ENCODE measurements at places on chromosomes 13 and 19.

GRCh38 chr13:91203430-91203829 is 144.1 kb upstream of the MIR17HG start:
- no peak for DNase-seq

GRCh38 chr19:9566729-9567128 is 17.6 kb downstream of the ZNF121 start:
- DNase-seq, result no peak

- DNase-seq, result no peak
Measured at GRCh38 chr13:20967340-20967739, 64.8 kb upstream of the XPO4 start.

DNA sequence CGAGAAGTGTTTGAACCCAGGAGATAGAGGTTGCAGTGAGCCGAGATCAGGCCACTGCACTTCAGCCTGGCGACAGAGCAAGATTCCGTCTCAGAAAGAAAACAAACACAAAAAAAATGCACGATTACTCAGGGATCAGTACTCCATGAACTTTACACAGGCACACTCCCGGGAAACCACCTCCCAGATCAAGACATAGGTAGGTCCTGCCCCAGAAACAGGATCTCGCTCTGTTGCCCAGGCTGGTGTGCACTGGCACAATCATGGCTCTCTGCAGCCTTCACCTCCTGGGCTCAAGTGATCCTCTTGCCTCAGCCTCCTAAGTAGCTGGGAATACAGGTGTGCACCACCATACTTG is 11.2 kb downstream of the VASP start:
- no peak for DNase-seq

DNA sequence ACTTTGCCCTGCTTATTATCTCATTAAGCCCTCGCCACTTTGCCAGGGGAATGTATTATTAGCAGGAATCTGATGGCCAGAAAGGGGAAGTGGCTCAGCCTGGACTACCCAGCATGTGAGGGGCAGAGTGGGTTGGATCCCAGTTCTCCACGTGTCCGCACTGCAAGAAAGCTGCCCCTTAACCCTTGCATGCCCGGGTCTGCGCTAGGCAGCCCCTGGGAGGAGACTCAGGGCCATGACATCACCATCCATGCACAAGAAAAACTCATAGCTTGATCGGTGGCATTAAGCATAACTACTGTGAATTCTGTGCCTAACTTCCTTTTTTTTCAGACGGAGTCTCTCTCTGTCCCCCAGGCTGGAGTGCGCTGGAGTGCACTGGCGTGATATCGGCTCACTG is 8.9 kb downstream of the CACNG8 start:
- no peak for DNase-seq

DNA sequence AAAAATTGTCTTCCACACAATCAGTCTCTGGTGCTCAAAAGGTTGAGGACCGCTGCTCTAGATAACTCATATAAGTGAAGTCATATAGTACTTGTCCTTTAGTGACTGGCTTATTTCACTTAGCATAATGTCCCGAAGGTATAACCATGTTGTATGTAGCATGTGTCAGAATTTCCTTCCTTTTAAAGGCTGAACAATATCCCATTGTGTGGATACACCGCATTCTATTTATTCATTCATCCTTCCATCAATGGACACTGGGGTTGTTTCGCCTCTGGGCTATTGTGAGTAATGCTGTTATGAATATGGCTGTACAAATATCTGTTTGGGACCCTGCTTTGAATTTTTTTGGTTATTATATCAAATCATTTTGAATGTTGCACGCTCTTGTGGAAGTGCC is 4.6 kb upstream of the LYPD5 start:
- DNase-seq, result no peak

GRCh38 chr13:21744149-21744548 is 73.3 kb downstream of the FGF9 start:
- DNase-seq, result no peak

- DNase-seq, result no peak
Measured at GRCh38 chr13:26983543-26984320, 187.9 kb downstream of the USP12 start.

- no peak for DNase-seq
Measured at GRCh38 chr19:51811344-51811743, 16.4 kb downstream of the FPR3 start.

DNA sequence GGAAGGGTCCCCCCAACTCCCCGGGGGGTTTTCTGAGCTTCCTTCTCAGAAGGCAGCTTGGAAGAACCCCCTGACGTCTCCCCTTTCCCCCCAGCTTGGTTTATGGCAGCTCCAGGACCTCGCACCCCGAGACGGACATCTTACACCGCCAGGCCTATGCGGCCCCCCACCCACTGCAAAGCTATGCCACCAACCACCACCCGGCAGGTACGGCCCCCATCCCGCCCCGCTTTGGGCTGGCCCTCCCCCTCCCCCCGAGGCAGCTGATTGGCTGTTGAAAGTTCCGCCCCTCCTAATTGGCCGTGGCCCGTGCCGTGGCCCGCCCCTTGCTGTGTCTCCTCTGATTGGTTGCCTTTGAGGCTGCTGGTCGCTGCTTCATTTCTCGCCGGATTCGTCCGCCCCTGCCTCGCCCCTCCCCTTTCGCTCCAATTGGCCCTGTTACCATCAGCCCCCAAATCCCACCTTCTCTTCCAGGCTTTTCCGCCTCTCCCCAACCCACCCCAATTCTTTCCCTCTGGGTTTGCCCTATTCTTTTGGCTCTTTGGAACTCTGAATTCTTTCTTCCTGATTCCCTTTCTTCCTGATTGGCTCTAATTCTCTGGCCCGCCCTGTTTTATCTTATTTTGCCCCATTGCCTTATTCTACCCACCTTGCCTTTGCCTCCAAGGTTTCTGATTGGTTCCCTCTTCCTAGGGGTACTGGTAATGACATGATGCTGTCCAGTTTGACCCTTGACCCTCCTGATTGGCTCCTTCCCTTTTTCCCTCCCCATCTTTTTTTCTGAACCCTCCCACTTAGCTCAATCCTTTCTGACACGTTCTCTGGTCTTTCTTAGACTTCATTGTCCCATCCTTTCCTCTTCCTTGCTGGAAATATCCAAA is 2.5 kb downstream of the PRR12 start:
- peak; percentile 100 for DNase-seq

- DNase-seq, result no peak
Measured at GRCh38 chr13:94664889-94665288, 47.5 kb downstream of the SOX21 start.

- DNase-seq, result no peak
Measured at GRCh38 chr13:38636073-38636472, 50.8 kb upstream of the FREM2 start.

- no peak for DNase-seq
Measured at GRCh38 chr19:38213911-38214625, 10.0 kb downstream of the DPF1 start.

GRCh38 chr13:112869202-112870050 is 99.6 kb upstream of the MCF2L start:
- no peak for DNase-seq

DNA sequence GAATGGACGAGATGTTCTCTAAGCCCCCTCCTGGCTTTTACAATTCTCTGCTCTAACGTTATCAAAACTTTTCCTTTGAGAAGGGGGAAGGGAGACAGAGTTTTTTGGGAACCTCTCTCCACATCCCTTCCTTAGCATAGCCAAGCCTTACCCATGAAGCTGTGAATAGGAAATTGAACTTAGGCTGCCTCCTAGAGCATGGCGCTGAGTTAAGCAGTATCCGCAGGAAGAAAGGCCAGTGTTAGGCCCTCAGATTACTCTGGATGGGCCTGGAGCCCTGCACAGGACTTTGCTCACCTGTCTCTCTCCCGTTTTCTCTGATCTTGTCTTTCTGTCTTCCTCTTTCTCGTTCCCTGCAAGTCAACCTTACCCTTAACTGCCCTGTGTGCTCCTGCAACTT is 39.6 kb downstream of the CYP2B6 start:
- no peak for DNase-seq

GRCh38 chr13:51726446-51727193 is 77.3 kb downstream of the DHRS12 start:
- no peak for DNase-seq

GRCh38 chr19:39937787-39938186 is 3.4 kb upstream of the FCGBP start:
- no peak for DNase-seq

DNA sequence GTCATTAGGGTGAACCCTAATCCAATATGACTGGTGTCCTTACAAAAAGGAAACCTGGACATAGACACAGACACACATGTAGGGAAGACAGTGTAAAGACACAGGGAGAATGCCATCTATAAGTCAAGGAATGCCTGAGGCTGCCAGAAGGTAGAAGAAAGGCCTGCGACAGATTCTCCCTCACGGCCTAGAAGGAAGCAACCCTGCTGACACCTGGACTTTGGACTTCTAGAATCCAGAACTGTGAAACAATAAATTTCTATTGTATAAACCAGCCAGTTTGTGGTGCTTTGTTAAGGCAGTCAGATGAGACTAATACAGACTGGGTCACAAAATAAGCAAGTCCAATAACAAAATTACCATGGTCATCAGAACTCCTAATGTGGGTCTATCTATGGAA is 120.4 kb downstream of the ENOX1 start:
- no peak for DNase-seq

DNA sequence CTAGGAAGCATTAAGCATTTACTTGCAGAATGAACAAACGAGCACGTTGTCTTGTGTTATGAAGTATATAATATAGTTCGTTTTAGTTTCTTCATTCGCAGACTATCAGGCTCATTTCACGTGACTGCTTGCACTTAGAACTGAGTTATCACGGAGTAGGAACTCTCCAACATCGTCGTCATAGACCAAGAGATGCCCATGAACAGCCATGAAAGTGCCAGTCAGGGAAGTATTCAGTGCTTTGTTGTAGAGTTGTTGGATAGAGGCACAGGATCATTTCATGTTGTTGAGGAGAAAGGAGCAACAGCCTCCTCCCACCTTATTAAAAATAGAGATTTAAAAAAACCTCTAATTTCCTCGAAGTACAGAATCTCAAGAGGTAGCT is 977 bp upstream of the IL17D start:
- no peak for DNase-seq

- DNase-seq, result peak; percentile 74
Measured at GRCh38 chr19:4636151-4636717, 3.1 kb upstream of the TNFAIP8L1 start.

- DNase-seq, result no peak
Measured at GRCh38 chr13:37257706-37258105, 152.2 kb upstream of the CSNK1A1L start.

- no peak for DNase-seq
Measured at GRCh38 chr19:33714149-33714548, 82.5 kb upstream of the KCTD15 start.

DNA sequence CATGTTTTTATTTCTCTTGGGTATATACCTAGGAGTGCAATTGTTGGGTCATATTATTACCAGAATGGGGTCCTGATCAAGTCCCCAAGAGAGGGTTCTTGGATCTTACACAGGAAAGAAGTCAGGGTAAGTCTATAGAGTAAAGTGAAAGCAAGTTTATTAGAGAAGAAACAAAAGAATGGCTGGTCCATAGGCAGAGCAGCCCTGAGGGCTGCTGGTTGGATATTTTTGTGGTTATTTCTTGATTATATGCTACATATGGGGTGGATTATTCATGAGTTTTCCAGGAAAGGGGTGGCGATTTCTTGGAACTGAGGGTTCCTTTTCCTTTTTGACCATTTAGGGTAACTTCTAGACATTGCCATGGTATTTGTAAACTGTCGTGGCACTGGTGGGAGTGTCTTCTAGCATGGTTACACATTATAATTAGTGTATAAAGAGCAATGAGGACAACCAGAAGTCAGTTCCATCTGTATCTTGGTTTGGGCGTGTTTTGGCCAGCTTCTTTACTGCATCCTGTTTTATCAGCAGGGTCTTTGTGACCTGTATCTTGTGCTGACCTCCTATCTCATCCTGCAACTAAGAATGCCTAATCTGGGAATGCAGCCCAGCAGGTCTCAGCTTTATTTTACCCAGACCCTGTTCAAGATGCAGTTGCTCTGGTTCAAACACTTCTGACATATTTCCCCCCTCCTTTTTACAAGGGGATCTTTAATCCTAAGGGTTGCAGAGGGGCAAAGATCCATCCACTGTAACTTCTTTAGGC is 41.1 kb downstream of the CEACAM1 start:
- DNase-seq, result no peak

DNA sequence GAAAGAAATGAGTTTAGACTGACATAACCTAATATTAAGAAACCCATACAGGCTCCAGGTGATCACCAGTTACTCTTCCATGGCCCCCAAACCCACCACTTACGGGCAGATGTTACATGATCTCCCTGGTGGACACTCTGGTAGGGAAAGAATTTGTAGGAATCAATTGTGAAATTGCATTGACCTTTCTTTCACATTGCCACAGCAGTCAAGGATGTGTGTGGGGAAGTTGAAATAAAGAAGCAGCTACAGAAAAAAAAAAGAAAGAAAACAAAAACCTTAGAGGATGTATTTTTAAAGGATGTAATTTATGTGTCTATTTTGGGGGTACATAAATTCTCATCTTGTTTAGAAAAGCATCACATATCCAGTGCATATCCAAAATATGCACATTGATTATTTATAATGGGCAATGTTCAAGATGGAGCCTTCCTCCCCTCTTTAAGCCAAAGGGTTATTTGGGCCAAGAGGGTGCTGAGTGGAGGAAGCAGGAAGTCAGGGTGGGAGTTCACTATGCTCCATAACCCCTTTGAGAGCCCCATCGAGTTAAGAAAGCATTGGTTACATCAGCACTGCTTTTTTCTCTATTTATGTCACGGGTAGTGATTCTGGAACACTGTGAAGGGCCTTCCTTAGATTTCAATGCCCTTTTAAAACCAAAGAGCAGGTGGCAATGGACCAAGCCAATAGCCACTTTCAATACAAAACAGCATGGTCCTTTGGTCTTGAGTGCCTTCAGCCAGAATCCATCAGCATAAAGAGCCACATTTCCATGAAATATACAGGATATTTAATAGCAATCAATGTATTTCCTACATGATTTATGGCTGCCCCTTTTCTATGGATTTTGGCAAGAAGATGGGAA is 169.6 kb downstream of the LACC1 start:
- no peak for DNase-seq

- DNase-seq, result no peak
Measured at GRCh38 chr19:50478901-50479715, 2.5 kb upstream of the GARIN5A start.

DNA sequence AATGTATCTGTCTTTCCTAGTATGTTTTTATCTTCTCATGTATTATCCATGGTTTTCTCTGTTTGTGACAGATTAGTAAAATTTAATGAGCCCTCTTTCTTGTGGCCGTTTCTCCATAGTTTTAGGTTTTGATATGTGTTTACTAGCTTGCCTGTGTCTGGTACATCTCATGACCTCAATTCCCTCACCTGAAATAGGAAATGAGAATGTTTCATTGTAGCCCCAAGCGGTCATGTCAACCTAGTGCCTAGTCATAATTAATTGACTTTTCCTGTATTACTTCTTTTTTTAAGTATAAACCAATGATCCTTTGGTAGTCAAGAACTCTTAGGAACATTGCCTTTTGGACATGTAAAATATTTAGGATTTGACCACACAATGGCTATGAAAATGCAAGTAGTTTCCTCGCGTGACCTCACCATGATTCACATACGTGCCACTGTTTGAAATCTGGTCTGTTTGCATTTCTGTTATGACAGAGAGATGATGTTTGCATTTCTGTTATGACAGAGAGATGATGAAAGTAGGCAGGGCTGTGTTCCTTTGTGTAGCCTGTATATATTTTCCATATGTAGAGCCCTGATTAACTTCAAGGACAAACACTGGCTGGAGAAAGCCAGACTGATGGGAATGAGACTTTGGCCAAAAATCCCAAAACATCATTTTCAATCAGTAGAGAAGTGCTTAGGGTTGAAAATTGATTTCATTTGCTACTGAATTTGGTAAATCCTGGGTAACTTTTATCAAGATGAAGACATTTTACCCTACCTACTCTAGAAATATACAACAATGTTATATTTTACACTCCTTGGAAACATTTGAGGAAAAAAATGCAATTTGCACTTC is 104.8 kb downstream of the TNFRSF19 start:
- no peak for DNase-seq

- no peak for DNase-seq
Measured at GRCh38 chr13:43846496-43847158, 32.9 kb downstream of the CCDC122 start.
